Muscle of arm (tissue), 14 donors: ENCODE measurements at places on chromosomes 5 and 9. TPM values are rescaled to one million over a fixed set of nuclear protein-coding genes. Genes with fewer than 3 reads are reported as not detected.
A peak's percentile ranks its signal among the peaks of the same experiment; 100 is the strongest.

DNA sequence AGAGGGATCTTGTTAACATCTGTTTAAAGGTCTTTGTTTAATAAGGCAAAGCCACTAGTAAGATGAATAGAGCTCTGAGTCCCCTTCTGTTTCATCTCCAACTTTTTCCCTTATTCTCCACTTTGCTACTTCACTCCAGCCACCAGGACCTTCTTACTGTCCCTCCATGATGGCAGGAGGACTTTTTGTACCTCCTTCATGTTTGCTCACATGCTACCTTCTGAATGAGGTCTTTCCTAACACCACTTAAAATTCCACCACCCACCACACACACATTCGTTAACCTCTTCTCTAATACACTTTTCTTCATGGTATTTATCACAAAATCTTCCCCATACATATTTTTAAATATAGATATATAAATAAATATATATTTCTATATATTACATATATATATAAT, 501.9 kb downstream of the PDE4D start:
- no peak for DNase-seq

DNA sequence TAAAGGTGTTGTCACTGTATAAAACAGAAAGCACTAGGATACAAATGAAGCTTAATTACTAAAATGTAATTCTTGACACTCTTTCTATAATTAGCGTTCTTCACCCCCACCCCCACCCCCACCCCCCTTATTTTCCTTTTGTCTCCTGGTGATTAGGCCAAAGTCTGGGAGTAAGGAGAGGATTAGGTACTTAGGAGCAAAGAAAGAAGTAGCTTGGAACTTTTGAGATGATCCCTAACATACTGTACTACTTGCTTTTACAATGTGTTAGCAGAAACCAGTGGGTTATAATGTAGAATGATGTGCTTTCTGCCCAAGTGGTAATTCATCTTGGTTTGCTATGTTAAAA, 43.8 kb downstream of the NDFIP1 start:
- no peak for DNase-seq

The NOXA1 gene
- 2.0 TPM for polyA plus RNA-seq

DNA sequence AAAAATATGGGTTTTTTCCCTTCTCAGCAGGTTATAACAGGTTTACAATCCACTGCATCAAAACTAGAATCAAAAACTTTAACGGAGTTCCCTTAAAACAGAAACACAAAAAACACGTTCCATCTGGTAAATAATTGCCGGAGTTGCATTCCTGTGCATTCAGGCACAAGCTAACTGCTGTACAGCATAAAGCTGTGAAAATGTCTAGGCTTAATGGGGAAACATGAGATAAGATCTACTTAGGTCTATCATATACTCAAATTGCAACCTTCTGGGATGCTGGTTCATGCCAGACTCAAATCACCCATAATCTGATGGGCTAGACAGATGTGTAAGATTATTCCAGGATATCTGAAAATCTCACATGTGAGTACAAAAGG, 265.3 kb downstream of the DOCK8 start:
- no peak for DNase-seq

The TAF11L10 gene
- not detected for polyA plus RNA-seq

GRCh38 chr5:1011226-1011631, 2.6 kb downstream of the NKD2 start:
- DNase-seq, result no peak

DNA sequence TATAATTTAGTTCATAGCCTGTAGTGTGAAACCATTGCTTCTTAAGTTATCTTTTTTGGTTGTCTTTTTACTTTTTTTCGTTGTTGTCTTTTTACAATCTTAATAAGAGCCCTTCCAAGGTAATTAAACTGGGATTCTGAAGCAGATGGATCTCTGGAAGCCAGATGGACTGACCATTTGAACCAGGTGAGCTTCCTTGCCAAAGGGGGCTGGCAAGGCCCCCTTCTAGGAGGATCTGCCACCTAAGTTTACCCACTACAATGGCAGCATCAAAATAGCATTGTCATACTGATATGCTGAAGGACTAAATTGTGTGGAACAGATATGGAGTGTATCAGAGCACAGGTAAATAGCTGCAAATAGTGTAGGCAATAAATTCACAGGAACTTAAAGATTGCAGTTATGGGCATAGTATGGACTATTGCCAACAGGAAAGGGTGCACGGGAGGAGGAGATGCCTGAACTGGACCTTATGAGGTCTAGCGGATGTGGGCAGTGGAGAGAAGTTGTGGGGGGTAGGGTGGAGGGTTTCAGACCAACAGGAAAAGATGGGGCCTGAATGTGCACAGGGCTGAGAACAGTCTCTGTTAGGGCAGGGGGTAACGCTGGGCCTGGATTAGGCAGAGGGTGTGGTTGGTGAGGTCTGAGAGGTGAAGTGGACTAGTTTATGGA, 61.5 kb upstream of the CTXN3 start:
- no peak for DNase-seq

DNA sequence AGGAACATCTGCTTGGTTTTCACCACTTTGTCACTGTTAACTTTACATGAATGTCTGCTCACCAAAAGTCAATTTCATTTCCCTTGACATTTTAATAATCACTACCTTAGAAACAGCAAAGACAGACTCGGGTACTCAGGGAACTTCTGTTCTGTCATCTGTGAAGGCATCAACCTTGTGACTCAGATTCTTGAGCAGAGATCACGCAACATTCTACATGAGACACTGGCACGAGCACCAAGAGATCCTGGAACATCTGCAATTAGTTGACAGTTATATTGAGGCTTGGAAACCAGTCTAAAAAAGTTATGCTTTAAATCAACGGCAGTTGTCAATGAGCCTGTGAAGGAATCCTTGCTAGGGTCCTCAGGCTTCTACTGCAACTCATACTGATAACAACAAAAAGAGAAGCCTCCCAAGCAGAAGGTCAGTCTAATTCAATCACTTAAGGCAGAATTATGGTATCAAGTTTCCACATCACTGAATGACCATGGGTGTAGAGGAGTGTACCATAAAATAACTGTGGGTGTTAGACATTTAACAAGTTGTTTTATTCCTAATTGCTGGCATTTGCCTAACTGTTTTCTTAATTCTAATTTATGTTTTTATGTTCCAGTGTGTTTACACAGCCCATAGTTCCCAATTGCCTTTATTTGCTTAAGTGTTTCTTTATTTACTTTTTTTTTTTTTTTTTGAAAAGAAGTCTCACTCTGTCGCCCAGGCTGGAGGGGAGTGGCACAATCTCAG, 3.3 kb upstream of the PBX3 start:
- DNase-seq, result no peak

DNA sequence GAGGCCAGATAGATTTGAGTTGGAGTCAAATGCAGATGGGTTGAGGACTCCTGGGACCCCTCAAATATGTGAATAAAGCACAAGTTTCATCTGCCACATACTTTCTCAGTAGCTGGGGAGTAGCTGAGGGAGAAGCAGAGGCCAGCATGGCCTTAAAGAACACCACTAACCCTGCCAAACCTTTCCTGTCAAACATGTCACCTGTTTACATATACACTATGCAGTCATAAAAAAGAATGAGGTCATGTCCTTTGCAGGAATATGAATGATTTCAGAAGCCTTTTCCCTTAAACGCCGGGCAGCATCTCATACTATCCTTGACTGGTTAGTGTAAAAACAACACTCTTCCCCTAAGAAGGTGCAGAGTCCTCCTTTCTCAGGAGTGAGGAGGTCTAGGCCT, 25.2 kb upstream of the HSD17B4 start:
- DNase-seq, result no peak

The PPIC gene
- 31.6 TPM for polyA plus RNA-seq

DNA sequence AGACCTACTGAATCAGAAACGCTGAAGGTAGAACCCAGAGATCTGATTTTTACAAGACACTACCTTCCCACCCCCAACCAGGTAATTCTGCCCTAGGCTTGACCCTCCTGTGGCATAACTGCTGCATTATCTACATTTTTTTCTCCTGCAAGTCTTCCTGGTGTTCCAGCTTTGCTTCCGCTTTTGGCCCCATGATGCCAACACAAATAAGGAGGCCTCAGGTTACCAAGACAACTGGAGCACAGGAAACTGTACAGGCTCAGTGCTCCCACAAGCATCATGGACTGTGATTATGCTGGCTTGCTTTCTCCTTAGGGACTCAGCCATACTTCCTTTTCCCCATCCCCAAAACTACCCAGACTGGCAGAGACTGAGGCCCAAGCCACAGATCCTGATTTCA, 6.6 kb upstream of the MSMP start:
- no peak for DNase-seq

The RALGPS1 gene
- polyA plus RNA-seq, result 11.7 TPM

GRCh38 chr9:135347461-135347860, 132.1 kb upstream of the PPP1R26 start:
- DNase-seq, result no peak

The PCDHGB4 gene
- 2.9 TPM for polyA plus RNA-seq

DNA sequence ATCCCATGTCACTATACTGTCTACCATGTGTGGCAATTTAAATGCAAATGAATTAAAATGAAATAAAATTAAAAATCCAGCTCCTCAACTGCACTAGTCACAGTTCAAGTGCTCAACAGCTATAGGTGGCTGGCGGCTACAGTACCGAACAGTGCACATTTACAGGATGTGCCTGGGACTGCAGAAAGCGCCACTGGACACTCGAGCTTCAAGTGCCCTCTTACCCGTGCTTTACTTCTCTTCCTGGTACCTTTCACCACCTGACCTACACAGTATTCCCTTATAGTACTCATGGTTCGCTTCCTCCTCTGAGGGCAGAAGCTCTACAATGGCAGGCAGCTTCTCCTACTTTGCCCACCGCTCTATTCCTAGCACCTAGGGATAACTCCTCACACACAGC, 166.6 kb downstream of the FANCC start:
- no peak for DNase-seq

DNA sequence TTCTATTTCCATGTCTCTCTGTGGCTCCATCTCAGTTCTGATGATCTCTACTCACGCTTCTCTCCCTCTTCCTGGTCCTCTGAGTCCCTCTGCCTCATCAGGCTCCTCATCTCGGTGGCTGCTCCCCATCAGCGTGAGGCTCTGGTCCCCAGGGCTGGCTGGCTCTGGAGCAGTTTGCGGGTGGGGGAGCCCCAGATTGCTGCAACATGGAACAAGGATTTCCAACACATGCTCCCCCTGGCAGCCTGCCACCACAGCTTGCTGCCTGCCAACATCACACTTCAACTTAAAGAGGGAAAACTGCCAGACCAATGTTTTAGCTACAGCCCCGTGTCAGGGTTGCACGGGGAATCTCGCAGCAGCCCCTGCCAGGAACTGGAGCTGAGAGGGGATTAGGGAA, 77.2 kb upstream of the NEK6 start:
- DNase-seq, result peak; percentile 71

GRCh38 chr9:130437011-130437789, 7.6 kb upstream of the ASS1 start:
- DNase-seq, result no peak

The BRINP1 gene
- polyA plus RNA-seq, result 0.71 TPM

GRCh38 chr9:93479726-93480125, 26.3 kb upstream of the FAM120AOS start:
- DNase-seq, result no peak

GRCh38 chr5:129966071-129966470, 61.8 kb downstream of the CHSY3 start:
- no peak for DNase-seq

GRCh38 chr5:72138943-72139521, 31.8 kb downstream of the MAP1B start:
- DNase-seq, result peak; percentile 48

The LAMC3 gene
- polyA plus RNA-seq, result 2.4 TPM

- DNase-seq, result no peak
Observed at GRCh38 chr5:66553916-66554575, 42.1 kb upstream of the MAST4 start.

DNA sequence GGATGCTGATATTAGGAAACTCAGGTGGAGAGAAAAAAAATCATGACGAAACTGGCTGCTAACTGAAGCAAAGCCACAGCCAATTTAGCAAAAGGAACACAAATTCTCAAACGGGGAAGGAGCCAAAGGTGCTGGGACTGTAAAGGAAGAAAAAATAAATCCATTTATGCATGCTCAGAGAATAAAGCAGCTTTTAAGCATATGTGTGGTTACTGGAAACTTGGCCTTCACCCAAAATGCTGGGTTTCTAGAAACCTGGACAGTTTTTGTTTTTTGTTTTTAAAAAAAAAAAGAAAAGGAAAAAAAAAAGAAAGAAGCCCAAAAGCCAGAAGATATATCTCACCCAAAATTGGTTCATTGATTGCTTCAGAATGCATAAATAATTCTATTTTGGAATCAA, 8.0 kb downstream of the WHRN start:
- no peak for DNase-seq

The CCL28 gene
- polyA plus RNA-seq, result 0.39 TPM

The PROB1 gene
- polyA plus RNA-seq, result not detected

DNA sequence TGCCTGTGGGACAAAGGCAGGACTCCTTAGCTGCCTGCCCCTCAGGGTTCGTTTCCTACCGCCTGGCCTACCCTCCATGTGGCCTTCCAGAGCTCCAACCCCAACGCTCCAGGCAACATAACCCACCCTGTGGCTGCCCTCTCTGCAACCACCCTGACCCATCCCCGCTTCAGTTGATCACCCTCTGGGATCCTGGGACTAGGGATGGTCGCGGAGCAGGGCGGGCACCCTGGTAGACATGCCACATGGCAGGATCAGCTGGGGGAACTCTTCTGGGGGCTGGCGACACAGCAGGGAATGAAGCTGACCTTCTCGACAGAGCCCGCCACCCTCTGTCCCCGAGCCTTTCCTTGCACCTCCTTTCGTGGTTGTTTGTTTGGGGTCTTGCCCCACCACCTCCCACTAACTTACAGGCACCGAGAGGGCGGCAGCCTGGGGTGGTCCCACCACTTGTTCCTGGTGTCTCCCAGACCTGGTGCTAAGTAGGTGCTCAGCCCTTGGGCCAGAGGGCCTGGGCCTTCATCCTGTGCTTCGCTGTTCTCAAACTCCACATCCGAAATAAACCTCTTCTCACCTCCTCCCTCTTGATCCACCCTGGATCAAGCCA, 243.1 kb downstream of the PBX3 start:
- no peak for DNase-seq

GRCh38 chr5:37598733-37599132, 219.6 kb downstream of the WDR70 start:
- DNase-seq, result peak; percentile 13
